ENCODE measurements at places on chromosomes 6 and 20. TPM values are rescaled to one million over a fixed set of nuclear protein-coding genes. Genes with fewer than 3 reads are reported as not detected.

SDC4 gene
- 0.94 TPM for total RNA-seq

FNDC1 gene
- 0.63 TPM for total RNA-seq

OXT gene
- total RNA-seq = not detected

TGM3 gene
- total RNA-seq = 0.31 TPM

FHL5 gene
- total RNA-seq = 0.63 TPM

SNAI1 gene
- not detected for total RNA-seq

STX7 gene
- 78.3 TPM for total RNA-seq

XKR7 gene
- 18.2 TPM for total RNA-seq

NRSN1 gene
- total RNA-seq = 31.6 TPM

NTSR1 gene
- total RNA-seq = 11.9 TPM

EYS gene
- 1.9 TPM for total RNA-seq

ACSS2 gene
- 37.9 TPM for total RNA-seq

WFDC5 gene
- total RNA-seq = not detected
